Stimulated activated CD4-positive, alpha-beta T cell treated with anti-CD3 and anti-CD28 coated beads, Interleukin-2, amount 100 ng/mL, for 24 hours (primary cell): ENCODE measurements at places on chromosomes 11 and 22.

DNA sequence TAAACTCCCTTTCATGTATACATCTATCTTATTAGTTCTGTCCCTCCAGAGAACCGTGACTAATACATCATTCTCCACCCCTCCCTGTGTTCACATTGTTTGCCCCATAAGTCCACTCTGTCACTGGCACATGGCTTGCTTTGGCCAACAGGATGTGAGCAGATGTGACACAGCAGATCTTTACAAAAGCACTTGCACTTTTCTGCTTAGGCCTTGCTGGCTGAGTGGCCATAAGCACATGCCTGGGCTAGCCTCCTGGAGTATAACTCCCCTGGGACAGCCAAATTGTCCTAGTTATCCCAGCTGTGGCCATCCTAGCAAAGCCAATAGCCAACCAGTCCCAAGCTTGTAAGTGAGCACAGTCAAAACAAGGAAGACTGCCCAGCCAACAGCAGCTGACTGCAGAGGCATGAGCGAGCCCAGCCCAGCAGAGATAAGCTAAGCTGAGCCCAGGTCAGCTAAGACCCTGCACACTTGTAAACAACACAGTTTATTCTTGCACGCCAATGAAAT is 9.7 kb upstream of the RCN1 start:
- no peak for DNase-seq

- no peak for DNase-seq
Observed at GRCh38 chr11:68036141-68036716, 2.6 kb upstream of the TCIRG1 start.

DNA sequence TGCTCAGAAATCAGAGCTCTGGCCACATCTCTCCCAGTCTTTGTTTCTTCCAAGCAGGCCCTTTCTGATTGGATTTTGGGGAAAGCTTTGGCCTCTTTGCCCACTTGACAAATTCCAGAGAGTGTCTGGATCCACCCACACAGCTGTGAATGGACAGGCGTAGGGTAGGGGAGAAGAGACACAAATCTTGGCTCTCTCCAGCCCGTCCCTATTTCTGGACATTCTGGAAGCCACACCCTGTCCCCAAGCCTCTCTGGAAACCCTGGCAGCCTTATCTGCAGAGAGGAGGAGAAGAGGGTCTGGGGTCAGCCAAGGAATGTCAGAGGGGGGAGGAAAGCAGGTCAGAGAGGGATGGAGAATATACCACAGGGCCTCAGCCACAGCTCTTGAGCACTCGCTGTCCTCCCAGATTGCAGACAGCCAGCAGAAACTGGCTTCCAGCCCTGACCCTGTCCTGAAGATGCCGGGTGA is 59.5 kb upstream of the WNT11 start:
- no peak for DNase-seq

- no peak for DNase-seq
Observed at GRCh38 chr11:3167143-3168119, 2.3 kb upstream of the OSBPL5 start.

DNA sequence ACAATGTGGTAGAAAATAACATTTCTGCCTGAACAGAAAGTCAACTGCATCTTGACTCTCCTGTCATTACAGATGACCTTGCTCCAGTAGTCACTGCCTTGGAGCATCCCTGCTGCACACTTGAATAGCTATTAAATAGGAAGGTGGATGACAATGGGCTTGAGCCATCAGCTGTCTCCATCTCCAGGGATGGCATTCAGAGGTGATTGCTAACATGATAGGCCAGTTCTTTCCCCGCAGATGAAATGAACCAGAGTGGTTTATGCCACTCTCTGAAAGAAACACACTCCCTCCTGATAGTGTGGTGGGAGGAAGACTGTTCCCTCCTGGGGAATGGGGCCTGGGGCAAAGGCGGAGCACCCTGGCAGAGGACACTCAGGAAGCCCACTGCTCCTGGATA is 57.1 kb upstream of the OLFML1 start:
- DNase-seq: no peak

DNA sequence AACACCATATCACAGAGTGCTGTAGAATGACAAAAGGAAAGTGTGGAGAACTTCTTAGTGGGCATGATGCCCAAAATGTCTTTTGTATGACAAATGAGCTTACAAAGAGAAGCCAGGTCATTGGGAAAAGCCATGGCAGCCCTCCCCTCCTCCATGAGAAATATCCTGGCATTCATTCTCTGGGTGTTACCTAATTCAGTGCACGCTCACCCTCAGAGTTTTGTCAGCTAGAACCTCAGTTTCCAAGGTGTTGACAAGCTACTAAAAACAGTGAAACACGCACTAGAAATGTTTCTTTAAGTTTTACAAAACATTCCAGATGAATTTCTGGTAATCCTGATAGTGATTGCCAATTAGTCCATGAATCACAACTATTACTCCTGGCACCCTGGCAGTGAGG is 105.4 kb upstream of the FSHB start:
- no peak for DNase-seq

- no peak for DNase-seq
Observed at GRCh38 chr22:31398231-31398630, 1.2 kb upstream of the DRG1 start.

DNA sequence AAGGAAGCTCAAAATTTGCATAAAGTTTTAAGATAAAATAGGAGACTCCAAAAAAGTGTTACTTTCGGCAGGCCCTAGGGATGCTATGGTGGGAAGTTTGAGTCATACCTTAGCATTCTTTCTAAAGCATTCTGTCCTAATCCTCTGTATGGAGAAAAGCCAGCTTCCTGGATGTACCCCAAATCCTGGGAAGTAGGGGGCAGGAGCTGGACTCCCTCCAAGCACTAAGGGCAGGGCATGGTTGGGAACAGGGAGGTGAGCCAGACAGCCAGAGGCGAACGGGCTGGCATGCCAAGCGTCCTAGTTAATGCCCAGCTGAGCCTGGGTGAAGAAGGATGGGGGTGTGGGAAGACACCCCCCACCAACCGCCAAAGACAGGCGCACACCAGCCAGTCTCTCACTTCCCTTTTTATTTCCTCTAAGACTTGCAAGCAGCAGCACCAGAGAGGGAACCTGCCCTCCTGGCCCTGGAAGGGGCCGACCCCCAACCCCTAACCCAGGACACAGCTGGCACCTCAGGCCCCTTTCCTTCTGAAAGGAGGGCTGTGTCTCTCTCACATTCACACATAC is 23.9 kb downstream of the RTN4RL2 start:
- DNase-seq: no peak

GRCh38 chr22:41998361-41999261 is at the start of gene WBP2NL:
Gene WBP2NL, plus strand, starts transcription at chr22:41998788. Its CDS starts 31 bp downstream, at chr22:41998819.
- DNase-seq: peak; percentile 85

DNA sequence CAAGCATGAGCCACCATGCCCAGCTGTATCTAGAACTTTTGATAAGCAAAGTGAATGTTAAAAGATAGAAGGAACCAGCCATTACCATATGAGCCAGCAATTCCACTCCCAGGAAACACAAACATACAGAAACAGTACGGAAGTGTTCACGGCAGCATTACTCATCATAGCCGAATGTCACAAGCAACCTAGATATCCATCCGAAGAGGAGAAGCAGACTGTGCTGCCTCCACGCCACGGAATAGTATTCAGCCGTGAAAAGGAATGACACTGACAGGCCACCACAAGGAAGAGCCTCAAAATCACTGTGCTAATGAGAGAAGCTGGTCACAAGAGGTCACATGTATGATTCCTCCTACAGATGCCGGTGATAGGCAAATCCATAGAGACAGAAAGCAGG is 17.6 kb upstream of the MGAT3 start:
- DNase-seq: no peak

DNA sequence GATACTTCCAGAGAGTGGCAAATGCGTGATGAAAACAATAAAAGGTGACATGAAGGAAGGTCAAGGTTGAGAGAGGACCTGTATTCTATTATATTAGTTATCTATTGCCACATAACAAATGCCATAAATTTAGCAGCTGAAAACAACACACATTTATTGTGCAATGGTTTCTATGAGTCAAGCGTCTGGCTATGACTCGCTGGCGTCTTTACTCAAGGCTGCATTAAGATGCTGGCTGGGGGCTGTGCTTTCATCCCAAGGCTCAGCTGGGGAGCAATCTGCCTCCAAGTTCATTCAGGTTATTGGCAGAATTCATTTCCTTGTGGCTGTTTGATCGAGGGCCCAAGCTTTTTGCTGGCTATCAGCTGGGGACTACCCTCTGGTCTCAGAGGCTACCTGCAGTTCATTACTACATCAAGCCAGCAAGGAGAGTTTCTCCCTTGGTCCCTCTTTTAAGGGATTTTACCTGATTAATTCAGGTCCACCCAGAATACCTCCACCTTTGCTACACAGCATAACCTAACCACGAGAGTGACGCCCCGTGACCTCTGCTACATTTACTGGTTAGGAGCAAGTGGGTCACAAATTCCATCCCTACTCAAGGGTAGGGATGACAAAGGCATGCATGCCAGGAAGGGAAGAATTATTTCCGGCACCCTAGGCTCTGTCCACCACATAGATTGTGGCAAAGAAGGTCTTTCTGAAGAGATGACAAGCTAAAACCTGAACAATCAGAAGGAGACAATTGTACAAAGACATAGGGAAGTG is 549.1 kb downstream of the MN1 start:
- DNase-seq: no peak

DNA sequence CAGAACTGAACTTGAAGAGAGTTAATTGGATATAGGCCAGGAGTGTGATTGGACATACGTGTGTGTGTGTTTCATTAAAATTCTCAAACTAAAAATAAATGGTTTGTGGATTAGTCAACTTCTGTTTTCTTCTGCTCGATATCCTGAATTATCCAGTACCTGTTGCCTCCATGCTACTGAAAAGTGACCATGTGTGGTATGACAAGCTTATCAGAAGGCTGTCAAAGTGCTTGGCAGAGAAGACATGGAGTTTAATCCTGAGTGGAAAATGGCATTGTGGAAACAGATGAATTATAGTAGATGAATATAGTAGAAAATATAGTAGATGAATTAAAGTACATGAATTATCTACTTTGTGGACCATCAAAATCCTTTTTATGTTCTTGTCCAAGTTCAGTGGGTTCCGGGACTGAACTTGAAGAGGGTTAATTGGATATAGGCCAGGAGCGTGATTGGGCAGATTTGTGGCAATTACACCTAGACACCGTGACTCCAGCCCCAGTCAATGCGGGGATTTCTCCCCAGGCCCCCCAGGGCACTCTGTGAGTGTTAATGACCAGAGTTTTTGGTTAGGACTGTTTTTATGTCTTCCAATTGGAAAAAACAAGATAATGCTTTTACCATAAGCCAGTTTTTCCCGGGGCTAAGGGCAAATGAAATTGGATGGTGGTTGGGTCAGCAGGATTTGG is 30.1 kb downstream of the GRAMD1B start:
- DNase-seq: no peak

- no peak for DNase-seq
Observed at GRCh38 chr11:26849036-26849435, 127.2 kb upstream of the SLC5A12 start.

DNA sequence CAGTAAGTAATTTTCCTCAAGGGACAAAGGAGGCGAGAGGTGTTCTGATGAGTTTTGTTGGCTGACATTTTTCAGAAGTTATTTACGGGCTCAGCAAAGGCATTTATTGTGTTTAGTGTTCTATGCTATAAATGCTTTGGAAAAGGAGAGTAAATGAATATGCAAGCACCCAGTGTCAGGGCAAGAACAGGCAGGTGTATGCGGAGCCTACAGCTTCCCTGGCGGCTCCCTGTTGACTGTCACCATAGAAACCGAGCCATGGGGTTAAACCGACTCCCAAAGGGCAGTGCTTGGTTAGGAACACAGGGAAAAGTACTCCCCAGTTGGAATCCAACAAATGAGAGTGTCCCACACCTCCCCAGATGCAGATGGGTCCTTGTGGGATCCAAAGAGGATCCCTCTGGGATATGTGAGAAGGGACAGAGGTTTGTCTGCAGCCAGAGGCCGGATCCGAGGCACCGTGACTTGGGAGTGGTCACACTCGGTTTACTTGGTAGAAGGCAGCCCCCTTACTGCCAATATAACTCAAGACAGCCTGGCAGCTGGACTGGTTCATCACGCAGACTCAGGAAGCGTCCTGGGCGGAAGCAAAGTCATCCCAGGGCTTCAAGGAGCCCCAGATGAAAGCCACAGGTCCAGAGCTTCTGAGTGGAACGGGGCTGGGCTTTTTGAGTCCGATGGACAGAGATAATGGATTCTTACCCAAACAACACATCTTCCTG is 329.7 kb downstream of the CTTN start:
- no peak for DNase-seq

DNA sequence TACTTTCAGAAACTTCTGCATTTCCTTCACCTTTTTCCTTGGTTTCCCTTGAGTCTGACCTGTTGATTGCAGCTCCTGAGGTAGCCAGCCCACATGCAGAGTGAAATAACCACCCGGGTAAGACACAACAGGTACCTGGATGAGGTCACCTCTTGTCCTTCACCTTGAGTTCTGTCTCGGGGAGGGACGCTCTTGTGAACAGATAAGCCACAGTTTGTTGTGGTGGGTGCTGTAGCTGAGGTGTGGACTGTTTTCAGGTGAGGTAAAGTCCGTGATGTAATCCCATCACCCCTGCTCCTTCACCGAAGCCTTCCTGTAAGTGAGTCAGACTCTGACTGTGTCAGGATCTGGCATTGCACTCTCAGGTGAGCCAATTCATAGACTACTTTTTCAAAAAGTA is 183.1 kb downstream of the NAV2 start:
- DNase-seq: no peak

DNA sequence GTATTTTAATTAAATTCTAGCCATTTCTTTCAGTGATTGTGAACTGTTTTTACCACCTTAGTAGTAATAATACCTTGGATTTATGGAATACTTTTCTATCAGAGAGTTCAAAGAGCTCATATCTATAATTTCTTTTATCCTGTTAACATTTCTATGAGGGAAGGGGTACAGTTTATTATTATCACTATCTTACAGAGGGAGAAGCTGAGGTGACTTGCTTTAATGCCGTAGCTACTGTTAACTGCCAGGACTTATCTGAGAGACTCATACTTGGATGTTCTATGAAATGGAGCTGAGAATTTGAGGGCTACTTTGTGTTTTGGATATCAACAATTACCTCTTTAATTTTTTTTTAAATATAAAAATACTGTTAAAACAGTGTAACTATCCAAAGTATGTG is 3.3 kb downstream of the REXO2 start:
- DNase-seq: no peak

DNA sequence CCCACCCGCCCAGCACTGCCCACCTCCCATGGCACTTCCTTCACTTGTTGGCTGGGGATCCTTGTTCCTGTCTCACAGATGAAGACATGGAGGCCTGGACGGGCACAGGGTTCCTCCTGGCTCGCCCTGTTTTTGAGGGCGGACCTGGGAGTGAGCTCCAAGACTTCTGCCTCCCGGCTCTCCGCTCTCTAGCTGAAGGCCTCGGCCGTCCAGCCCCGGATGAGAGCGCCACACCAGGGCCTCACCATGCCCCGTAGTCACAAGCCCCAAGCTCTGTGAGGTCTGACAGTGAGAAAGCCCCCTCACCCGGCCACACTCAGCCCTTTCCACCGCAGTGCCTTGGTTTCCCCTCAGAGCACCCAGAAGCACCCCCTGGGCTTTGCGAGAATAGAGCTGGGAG is 9.1 kb downstream of the TPCN2 start:
- DNase-seq: no peak

GRCh38 chr11:21877151-21877550 is 315.7 kb upstream of the ANO5 start:
- no peak for DNase-seq
